ENCODE measurements at places on chromosomes 7 and 10. TPM values are rescaled to one million over a fixed set of nuclear protein-coding genes. Genes with fewer than 3 reads are reported as not detected.

Gene SYT15B
- 2.1 TPM for total RNA-seq

Gene UCN3
- not detected for total RNA-seq

GRCh38 chr7:100396421-100396982 lies 23.2 kb downstream of the PILRA start:
- DNase-seq, result no peak

GRCh38 chr7:112648781-112649180 lies 141.4 kb downstream of the TMEM168 start:
- no peak for DNase-seq

DNA sequence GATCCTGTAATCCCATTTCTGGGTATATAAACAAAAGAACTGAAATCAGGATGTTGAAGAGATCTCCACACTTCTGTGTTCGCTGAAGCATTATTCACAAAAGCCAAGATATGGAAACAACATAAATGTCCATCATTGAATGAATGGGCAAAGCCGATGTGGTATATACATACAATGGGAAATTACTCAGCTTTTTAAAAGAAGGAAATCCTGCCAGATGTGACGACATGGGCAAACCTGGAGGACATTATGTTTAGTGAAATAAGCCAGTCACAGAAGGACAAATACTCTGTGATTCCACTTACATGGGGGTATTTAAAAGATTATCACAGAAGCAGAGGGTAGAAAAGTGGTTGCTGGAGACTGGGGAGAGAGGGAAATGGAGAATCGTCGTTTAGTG lies 23.9 kb upstream of the FAM107B start:
- DNase-seq, result no peak

- no peak for DNase-seq
Observed at GRCh38 chr10:71797533-71798307, 24.4 kb upstream of the VSIR start.

Gene BICC1
- total RNA-seq, result 29.7 TPM

GRCh38 chr7:92631850-92632487 lies 41.8 kb upstream of the FAM133B start:
- no peak for DNase-seq

DNA sequence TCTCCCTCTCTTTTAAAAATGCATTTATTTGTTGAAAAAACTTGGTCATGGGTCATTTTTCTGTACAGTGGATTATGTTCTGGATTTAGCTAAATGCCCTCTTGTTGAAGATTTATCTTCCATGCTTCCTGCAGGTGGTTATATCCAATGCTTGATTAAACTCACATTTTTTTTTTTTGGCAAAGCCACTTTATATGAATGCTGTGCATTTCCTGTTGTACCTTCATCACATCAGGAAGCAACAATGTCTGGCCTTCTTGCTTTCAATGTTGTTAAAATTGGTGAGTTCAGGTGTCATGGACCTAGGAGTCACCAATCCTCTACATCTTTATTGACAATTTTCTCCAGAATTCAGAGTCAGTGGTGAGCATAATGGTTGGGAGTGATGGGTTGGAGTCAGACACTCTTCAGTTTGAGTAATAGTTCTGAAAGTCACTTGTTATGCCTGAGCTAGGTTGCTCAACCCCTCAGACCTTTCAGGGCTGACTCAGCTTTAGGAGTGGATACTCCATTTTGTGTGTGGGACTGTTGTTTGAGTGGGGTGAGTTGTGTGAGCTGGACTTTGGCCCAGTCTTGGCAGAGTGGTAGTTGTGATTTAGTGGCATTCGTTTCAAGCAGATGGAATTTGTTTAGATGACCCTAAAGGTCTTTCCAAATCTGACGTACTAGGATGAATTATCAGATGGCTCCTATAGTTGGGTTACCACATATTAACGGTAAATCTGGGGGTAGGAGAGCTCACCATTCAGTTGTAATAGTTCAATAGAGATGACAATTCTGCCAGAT lies 213.5 kb upstream of the ZNF32 start:
- no peak for DNase-seq

DNA sequence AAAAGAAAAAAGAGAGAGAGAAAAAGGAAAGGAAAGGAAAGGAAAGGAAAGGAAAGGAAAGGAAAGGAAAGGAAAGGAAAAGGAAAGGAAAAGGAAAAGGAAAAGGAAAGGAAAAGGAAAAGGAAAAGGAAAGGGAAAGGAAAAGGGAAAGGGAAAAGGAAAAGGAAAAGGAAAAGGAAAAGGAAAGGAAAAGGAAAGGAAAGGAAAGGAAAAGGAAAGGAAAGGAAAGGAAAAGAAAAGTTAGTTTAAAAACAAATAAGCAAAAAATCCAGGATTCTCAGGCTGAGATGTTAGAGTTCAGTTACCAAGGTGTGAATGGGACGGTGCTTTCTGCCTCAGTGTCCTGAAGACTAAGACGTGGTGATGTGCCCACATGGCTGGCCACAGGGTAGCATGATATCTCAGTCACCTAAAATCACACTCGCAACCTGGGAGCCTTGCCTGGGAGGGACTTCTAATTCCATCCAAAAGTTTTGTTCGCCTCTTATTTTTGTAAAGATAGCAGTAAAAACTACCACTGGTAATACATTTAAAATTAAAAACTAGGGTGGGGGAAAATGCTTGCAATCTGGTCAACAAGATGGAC lies 70.1 kb downstream of the JAZF1 start:
- DNase-seq, result no peak

DNA sequence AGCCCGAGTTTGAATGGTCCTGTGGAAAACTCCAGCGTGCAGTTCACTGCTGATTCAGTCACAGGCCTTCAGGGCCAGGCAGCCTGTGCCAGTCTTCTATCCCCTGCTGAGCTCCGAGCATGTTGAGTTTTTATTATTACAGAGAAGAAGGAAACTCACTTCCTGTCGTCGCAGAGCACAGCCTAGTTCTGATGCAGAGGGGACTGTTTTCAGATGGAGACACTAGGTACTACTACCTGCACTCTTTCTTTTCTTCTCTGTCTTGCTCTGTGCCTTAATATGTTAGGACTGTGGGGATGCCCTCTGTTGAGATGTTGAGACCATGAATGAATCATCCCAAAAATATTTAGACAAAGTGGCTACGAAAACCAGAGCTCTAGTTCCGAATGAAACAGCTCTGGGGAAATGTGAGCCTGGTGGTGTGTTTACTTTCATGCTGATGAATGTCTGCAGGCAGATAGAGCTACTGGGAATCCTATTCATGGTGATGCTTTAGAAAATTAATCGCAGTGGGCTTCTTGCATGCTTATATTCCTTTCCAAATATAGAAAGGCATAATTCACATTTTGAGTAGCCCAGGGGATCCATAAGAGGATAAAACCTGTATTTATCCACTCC lies 29.6 kb downstream of the CASP7 start:
- no peak for DNase-seq

Gene DYDC2
- total RNA-seq, result 12.4 TPM

Data from uterus (tissue), 4 donors.